ENCODE measurements at places on chromosomes 3 and 15.
A peak's percentile ranks its signal among the peaks of the same experiment; 100 is the strongest.

- no peak for DNase-seq
These were observed 28.5 kb downstream of the UBE2E1 start for GRCh38 chr3:23834082-23834870.

GRCh38 chr3:45592830-45593707, 1.5 kb upstream of the LIMD1 start:
- peak; percentile 94 for DNase-seq

DNA sequence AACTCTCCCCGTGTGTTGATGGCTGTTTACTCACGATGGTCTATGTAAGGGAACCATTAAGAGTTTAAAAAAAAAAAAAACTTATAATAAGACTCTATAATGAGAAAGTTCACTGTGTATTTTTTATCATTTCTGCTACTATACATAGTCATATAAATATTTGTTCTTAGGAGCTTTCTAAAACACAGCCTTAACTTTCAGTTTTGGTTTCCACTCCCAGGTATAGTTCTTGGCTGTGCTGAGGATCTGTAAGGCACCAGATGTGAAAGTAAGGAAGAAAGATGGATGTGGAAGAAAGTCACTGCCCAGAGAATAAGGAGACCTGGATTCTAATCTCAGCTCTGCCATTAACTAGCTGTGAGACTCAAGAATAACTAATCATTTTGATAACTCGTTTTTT, 101.9 kb upstream of the THBS1 start:
- no peak for DNase-seq

- DNase-seq: no peak
These were observed 79.0 kb downstream of the MYLK start for GRCh38 chr3:123805101-123805500.

DNA sequence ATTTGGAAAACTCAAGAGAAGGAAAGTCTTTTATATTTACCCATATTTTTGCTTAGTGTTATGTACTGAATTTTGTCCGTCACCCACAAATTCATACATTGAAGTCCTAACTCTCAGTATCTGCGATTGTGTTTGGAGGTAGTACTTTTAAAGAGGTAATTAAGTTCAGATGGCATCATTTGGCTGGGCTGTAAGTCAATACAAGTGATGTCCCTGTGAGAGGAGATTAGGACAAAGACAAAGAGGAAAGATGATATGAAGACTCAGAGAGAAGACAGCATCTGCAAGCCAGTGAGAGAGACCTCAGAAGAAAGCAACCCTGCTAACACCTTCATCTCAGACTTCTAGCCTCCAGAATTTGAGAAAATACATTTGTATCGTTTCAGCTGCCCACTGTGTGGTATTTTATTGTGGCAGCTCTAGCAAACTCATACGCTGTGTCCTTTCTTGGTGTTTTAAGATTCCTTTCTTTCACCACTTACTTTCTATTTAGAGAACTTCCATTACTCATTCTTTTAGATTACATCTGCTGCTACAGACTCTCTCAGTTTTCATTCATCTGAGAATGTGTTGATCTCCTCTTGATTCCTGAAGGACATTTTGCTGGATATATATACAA, 17.0 kb downstream of the LRCH3 start:
- no peak for DNase-seq

- peak; percentile 1 for DNase-seq
These were observed 341.7 kb upstream of the ROBO2 start for GRCh38 chr3:76698136-76698706.

DNA sequence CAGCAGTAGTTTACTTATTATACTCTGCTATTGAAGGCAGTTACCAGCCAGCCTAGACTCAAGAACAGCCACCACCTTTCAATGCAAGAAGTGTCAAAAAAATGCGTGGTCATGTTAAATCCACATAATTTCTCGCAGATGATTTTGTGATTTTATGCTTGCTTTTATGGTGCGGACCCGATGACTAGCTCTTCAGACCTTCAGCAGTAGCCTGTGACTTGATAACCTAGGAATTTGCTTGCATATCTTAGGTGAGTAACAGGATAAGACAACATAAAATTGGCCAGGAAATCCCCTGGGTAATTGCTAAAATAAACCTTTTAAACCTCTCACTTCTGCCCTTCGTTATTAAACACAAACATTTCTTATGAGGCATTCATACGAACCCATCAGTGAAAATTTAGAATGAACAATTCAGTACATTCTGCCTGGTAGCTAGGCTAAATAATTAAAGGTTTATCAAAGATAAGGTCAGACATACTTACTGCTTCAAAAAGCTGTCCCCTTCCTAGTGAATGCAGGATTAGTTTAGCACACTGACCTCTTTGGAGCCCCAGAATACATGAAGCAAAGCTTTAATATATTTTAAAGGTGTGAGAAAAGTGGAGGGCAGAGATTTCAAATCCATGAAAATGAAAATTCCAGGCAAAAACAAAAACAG, 798.8 kb downstream of the OTOL1 start:
- DNase-seq: no peak

Data from HuH-7.5 (cell line).